ENCODE measurements at places on chromosomes 1 and 21.

DNA sequence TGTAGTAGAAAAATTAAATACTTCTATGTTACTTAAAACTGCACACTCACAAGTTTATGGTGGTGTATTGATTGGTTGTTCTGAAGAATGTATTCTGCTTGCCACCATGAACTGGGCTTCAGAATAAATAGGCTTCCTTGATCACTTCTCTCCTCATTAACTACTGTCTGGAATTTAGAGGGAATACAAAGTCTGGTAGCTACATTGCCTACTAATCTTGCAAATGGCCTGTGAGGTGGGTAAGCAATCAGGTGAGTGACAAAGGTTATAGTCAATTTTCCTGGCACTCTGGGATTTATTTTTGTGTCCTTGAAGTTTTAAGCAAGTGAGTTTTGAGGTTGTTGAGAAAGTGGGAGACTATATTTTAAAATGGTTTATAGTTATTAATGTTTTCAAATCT, 101.8 kb downstream of the ROR1 start:
- DNase-seq = no peak

DNA sequence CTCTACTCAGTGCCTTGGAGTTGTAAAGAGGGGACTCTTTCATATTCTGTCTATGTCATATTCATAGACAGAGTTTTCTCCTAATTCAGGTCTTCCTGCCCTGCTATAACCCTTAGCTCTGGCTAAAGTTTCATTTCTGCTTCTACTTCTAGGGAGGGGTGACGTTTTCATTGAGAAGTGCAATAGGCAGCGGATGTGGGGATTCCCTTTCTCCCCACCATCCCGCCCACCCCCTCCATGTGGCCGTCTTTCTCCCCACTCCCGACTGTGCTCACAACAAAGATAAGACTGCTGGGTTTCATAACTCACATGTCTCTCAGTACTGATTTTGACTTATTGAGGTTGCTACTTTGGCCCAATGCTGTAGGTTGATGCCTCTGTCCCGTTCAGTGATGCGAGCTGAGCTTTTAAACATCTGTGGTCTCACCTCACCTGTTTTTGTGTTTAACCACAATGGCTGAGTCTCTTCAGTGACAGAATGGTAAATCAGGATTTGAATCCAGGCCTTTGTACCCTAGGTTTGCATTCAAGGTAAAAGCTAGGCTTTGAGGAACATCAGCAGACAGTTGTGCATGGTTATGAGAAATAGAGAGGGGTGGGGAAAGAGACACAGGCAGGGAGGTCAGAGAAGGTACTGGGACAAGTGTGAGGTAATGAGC, 7.8 kb upstream of the KIF14 start:
- DNase-seq = no peak

DNA sequence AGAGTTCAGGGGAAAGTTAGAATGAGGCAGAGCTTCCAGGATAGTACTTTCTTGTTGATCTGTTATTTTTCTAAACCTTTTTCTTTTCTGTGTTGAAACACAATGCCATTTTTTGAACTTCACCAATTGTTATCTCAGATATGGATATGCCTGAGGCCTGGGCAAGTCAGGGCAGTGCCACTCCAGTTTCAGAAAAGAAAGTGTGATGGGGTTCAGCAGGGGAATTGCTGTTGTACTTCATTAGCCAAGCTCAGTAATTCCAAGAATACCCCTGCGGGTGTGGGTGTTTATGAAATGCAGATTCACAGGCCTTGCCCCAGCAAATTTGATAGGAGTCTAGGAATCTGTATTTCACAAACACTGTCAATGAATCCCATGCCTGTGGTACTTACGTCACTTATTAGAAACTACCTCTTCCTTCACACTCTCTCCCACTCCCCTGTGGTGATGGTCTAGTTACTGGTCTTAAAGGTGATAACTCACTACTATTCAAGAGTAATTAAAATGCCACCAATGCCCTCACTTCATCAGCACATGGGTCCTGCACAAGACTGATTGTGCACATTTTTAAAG, 142.3 kb downstream of the PBX1 start:
- DNase-seq = no peak

DNA sequence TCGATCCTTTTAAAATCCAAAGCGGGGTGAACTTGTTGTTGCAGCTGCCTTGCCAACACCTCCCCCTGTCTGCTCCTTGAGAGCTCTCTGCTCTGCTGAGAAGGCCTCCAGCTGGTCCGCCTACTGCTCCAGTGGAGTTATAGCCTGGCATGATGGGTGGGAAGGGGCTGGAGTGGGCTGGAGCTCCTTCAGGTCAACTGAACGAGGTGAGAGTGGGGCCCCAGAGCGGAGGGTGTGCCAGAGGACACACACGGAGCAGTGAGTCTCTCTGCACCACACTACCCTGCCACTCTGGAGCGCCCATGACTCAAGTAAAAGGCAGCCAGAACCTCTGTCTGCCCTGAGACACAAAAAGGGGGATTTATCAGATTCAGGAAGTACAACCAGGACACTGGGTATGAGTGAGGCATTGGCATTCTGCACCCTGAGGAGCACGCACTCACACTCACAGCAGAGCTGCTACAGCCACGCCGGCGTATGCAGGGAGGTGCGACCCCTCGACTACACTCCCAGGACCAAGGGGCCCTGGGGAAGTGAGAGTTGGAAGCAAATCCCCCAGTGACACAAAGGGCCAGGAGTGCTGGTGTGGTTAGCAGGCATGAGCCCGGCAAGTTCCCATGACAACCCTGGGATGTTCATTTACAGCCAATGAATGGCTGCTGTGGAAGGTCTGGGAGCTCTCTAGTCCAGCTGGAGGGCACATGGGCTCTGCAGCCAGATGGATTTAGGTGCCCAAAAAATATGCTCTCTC, 28.0 kb upstream of the EVA1B start:
- DNase-seq = peak; percentile 88

- DNase-seq = peak; percentile 11
Measured at GRCh38 chr1:60813071-60813470, 269.3 kb upstream of the NFIA start.

DNA sequence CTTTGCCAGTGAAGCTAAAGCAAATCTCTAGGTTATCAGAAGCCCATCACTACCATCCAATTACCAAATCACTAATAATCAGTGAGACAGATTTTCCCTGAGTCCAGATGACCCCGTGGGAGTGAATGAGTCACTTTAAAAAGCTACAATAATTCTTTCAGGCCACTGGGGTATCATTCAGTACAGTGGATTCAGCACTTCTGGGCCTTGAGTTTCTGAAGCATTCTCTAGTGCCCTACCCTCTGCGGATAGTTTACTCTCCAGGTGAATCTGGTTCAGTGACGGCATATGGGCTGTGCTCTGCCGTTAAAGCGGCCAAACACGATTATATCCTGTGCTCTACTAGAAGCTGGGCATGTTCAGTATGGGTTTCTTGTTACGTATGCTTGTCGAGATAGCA, 26.1 kb downstream of the NR5A2 start:
- peak; percentile 14 for DNase-seq

DNA sequence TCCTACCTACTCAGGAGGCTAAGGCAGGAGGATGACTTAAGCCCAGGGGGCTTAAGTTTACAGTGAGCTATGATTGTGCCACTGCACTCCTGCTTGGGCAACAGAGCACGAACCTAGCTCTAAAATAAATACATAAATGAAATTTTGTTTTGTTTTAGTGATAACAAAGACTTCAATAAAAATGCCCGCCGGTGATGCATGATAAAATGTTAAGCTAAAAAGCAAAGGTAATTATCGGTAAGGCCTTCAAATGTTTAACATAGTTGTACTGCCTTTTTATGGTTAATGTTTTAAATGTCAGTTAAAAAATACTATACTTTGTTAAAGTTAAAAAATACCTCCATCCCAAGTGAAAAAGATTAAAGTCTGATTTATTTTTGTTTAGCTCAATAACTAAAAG, 27.0 kb downstream of the KDM5B start:
- no peak for DNase-seq

GRCh38 chr1:95042286-95042685, 30.5 kb downstream of the ALG14 start:
- peak; percentile 67 for DNase-seq

GRCh38 chr1:18187054-18187453, 79.5 kb downstream of the IGSF21 start:
- no peak for DNase-seq

GRCh38 chr21:34965200-34966174, 83.6 kb downstream of the RUNX1 start:
- no peak for DNase-seq

DNA sequence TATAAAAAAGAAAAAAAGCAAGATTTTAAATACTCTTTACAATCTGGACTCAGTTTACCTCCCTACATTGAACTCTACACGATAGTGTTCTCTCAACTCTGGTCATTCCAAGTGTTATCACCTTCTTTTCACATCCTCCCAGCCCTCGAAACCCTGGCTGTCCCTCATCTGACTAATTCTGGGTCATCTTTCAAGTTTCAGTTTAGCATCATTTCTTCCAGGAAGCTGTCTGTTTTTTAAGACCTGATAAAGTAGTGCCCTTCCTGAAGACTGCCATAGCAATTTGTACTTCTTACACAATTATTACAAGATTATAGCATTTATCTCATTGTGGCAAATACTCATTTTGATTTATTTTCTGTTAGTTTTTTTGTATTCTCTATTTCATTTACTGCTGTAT, 1.2 kb downstream of the ALG14 start:
- no peak for DNase-seq

DNA sequence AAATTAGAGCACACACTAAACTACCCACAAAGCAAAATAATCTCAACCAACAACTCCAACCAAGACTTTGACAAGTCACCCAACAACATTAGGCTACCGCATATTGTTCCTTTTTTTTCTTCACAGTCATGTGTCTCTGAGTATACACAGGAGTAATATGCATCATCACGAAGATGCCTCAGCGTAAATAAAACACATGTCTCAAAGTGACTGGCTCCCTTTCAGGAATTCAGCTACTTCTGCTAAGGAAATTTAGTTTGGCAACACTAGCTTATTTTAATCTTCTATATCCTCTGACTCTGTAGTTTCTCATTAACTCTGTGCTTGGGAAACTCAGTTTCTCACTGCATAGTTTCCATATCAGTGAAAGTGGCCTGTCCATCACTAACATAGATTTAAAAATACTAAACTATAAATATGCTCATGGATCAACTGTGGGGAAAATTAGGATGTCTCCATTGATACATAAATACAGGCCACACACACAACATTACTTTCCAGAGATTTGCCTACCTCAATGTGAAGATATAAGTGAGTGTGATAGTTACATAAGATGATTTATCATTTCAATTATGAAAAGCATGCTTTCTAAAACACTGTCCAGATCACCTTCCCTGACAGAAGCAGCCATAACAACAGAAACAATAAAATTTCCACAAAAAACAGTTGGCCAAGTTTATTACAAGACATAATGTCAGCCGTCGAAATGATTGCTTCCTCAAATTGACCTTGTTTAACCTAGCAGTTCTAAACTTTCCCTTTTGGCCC, 113.2 kb downstream of the PTGER3 start:
- DNase-seq = no peak

GRCh38 chr1:93844262-93845045, 34.6 kb downstream of the DNTTIP2 start:
- peak; percentile 88 for DNase-seq

GRCh38 chr1:12450090-12450755, 167.8 kb downstream of the DHRS3 start:
- DNase-seq = no peak

All from eye (tissue), 1 donor.